ENCODE measurements at places on chromosomes 5 and 9.

- DNase-seq: no peak
These were observed 577 bp downstream of the AP3S1 start for GRCh38 chr5:115842089-115842935.

DNA sequence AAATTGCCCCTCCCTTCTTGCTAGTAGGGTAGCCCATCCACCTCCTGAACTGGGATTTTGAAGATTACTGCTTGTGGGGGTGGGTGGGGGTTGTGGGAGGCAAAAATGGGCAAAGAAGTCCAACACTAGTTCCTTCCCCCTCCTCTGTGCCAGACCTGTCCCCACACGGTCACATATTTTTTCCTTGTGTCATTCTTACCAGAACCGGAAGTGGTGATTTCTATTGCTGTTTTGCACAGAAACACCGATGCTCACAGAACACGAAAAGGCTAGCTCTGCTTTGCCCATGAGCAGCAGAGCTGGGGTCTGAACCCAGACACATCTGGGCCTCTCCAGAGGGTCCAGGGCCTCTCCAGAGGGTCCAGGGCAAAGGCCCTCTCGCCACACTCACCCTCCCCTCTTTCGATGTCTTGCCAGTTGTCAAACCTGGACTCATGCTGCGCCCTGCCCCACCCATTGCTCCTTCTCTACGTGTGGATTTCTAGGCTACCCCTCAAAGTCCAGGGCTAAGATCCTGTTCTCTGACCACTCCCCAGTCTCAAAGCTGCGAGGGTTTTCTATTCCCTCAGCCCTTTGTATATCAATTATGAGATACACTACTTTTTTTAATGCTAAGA, 264.4 kb upstream of the MSX2 start:
- no peak for DNase-seq

DNA sequence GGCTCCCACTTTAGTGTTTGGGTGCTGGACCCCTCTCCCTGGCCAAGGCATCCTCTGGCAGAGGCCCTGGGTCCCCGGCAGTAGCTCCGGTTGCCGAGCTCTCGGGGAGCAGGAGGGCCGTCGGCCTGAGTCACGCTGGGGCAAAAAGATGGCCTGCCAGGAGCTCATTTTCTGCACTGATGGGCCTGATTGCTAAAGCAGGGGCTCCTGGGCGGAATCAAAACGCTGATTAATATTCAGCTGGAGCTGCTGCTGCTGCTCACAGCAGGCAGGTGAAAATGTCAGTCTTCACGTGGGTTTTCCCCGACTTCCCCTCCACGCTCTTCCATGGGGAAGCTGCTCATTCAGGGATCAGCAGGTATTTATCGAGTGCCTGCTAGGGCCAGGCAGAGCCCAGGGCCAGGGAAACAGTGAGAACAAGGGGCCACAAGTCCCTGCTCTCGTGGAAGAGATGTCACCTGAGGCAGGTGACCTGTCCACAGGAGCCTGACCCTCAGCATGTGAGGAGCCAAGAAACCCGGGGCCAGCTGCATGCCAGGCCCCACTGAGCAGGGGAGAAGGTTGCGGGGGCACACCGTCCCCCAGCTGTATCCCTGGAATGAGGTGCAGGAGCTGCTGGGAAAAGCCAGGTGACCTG, 22.1 kb downstream of the LAMC3 start:
- DNase-seq: no peak

DNA sequence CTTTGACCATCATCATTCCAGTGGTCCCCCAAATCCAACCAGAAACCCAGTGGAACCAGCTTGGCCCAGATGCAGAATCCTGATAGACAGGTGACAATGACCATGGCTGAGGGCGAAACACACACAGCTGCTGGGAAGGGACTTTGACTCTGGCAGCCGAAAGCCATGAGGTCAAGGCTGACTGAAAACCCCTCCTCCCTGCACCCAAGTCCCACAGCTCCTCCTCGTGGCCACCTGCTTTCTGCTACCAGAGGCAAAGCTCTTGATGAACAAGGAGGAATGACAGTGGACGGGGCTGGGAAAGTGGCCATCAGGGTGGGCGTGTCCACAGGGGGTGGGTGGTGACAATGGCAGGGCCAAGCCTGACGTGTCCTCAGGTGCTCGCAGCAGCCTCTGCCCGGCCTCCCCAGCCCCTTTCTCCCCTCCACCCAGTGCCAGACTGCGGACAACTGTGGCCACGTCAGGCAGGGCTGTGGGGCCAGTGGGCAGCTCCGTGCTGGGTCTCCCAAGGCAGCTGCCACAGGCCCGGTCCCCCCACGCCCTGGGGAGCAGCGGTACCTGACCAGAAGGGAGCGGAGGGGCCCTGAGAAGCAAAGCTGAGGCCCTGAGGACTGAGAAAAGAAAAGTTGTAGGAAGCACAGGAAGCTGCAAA, 30.8 kb upstream of the SARDH start:
- no peak for DNase-seq

- no peak for DNase-seq
These were observed 11.0 kb downstream of the SLC44A1 start for GRCh38 chr9:105255421-105255820.

DNA sequence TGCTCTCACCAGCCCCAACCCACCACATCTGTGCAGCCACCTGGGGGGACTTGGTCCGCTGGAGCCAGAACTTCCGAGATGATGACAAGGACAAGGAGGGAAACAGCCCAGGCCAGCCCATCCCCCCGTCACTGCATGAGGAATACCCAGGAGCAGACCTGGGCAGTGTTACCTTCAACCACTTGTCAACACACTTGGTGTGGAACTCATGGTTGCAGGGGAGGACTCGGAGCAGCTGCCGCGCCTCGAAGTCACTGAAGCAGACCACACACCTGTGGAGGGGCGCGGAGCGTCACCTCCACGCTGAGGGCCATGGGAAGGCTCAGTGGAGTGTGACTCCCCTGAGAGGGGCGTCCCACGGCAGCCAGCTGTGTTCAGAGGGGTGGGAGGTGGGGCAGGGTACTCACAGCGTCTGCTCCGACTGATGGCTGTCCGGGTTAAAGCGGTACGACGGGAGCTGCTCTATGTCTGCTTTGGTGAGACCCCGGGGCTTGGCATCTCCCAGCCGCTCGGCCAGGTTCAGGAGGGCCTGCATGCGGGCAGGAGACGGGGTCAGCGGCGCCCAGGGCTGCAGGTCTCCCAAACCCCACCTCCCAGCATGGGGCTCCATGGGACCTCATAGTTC, 8.0 kb downstream of the RNF44 start:
- DNase-seq: no peak

- DNase-seq: no peak
These were observed 1.8 kb upstream of the ZNF354A start for GRCh38 chr5:178732281-178732680.

GRCh38 chr5:173537228-173537627, 79.2 kb downstream of the BOD1 start:
- DNase-seq: no peak

DNA sequence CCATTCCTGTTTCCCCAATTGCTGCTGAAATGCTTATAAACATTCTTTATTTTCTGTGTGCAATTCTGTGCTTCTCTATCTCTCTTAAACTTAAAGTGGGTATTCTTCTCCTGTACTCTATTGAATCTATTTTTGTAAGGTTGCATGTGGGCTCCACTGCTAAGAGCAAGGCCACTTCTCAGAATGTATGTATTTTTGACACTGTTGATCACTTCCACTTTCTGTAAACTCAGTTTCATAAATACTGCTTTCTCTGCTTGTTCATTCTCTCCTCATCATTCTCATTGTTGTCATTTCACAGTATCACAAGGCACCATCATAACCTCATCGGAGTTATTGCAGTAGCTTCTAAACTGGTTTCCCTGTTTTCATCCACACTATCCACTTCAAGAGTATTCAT, 483.0 kb upstream of the CDH18 start:
- no peak for DNase-seq

DNA sequence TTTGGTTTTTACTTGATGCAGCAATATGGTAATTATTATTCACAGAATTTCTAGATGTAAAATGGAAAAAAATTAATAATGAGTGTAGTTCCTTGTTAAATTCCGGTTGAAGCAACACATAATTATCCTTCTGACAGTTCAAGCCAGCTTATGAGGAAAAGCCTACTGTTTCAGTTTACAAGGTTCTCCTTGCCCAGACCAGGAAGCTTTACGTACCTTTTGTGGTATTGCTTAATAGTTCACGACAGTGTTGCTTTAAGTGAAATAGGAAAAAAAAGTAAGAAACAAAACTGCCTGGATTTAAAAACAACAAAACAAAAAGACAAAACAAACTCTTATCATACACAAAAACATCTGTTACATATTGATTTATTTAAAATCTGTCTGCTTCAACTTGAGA, 547.3 kb upstream of the C9orf72 start:
- DNase-seq: no peak

DNA sequence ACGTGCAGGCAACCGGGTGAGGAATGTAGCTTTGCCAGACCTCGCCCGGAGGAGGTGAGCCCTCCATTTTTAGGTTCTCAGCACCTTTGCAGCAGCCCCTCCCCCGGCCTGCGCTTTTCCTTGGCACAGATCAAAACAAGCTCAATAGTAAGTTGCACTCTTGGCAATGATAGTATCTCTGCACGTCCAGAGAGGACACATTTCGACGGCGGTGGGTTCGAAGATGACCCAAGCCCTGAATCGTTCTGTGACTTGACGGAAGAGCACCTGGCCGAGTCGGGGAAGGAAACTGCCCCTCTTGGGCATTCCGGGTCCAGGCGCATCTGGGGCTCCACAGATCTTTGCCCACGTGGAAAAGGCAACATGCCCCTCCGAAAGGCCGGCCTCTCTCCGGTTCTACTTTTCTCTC, 904 bp downstream of the GDNF start:
- DNase-seq: no peak

- no peak for DNase-seq
These were observed 48.9 kb upstream of the SLC2A8 start for GRCh38 chr9:127347831-127348776.

DNA sequence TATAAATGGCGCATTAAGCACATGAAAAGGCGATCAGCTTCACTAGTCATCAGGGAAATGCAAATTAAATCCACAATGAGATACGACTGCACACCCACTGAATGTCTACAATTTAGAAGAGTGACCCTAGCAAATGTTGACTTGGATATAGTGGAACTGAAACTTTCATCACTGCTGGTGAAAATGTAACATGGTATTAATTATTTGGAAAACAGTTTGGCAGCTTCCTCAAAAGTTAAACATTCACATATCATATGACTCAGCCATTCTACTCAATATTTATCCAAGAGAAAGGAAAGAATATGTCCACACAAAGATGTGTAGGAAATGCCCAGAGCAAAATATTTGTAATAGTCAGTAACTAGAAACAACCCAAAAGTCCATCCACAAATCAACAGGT, 146.5 kb downstream of the LPAR1 start:
- no peak for DNase-seq

GRCh38 chr5:143436871-143437270, 33.4 kb upstream of the NR3C1 start:
- no peak for DNase-seq

DNA sequence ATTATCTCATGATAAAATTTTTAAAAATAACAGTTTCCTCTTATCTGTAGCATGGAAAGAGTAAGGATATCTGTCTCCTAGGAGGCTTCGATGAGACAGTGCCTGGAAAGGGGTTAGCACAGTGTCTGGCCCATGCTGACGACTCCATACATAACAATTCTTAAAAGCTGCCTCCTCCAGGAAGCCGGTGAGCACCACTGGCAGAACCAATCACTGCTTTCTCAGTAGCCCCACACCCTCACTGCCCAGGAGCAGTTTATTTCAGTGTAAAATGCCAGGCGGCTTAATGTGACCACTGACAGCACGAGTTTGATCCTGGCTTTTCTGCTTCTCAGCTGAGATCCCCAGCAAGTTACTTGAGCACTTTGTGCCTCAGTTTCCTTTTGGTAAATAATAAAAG, 1.2 kb upstream of the NIPAL4 start:
- DNase-seq: no peak

DNA sequence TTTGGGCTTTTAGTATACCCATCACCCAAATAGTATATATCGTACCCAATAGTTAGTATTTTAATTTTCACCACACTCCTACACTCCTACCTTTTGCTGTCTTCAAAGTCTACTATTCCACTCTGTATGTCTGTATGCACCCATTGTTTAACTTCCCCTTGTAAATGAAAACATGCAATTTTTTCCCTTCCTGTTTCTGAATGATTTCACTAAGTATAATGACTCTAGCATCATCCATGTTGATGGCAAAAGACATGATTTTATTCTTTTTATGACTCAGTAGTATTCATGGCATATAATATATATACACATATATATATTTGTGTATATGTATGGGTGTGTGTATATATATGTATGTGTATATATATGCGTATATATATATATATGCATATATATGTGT, 63.1 kb upstream of the FAM174A start:
- no peak for DNase-seq

DNA sequence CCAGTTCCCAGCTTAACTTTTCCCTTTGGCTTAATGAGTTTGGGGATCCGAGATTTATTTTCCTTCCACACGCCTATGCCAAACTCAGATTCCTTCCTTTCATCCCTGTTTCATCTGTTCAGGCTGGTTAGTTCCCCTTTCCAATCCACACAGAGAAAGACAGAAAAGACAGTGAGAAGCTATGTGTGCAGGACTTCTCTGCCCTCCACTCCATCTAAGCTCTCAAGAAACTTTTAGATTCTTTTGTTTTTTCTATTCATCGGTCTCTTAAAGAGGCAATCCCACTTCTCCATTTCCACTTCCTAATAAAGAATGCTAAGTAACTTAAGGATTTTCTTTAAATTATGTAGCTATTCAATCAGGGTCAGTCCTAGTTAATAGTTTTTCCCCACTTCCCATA, 11.2 kb downstream of the ITGA1 start:
- DNase-seq: no peak

GRCh38 chr9:137465720-137466388, 6.7 kb upstream of the NSMF start:
- DNase-seq: no peak

DNA sequence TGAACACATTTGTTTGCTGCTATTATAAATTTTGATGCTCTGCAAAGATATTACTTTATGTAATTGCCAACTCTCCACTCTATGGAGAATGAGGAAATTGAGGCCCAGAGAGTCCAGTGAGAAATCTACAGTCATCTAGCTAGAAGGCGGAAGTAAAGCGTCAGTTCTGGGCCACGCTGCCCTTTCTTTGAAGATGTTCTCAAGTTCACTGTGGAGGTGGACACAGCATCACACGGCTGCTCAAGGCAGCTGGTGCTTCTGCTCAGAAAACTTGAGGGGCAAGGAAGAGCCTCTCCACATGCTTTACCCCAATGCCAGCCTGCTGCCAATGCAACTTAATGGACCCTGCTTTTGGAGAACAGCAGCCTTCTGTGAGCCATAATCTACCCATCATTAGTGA, 96.3 kb downstream of the TTLL11 start:
- no peak for DNase-seq

GRCh38 chr5:58462154-58462553, 2.3 kb upstream of the PLK2 start:
- no peak for DNase-seq

DNA sequence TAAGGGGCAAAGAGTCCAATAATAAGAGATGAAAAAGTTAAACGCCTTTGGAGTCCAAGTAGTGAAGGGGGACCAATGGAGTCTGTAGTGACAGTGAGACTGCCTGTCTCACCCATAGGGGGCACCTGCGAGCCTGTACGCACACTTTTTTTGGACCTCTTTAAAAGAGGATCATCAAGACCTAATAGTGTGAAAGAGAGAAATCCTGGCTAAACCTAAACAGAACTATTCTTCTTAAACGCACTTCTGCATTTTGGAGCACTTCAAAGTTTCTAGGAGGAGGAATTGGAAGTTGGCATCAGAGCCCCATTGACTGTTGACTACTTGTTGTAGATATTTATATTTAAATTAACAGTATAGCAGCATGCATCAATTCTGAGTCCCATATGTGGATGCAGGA, 636.1 kb upstream of the KLF4 start:
- DNase-seq: no peak

- no peak for DNase-seq
These were observed 1240.7 kb upstream of the WWC1 start for GRCh38 chr5:167050568-167051401.

Data from stimulated activated CD8-positive, alpha-beta memory T cell treated with anti-CD3 and anti-CD28 coated beads, Interleukin-7, amount 100 ng/mL, for 24 hours (primary cell).